Iris pigment epithelial cell (primary cell): ENCODE measurements at places on chromosomes 6 and 20.

- no peak for DNase-seq
Measured at GRCh38 chr20:58584051-58584824, 66.8 kb upstream of the STX16 start.

DNA sequence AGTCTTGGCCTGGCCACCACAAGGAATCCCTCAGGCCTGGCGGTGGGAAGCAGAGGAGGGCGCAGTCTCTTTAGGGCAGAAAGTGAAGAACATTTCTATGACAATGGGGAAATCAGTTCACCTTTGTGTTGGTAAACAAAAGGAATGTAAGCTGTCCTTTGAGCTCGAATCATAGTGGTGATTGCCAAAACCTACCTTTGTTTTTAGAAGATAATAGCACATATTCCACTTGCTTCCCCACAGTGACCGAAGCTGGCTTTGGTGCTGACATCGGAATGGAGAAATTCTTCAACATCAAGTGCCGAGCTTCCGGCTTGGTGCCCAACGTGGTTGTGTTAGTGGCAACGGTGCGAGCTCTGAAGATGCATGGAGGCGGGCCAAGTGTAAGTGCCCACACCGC lies 144.1 kb downstream of the MTHFD1L start:
- no peak for DNase-seq

GRCh38 chr6:169839029-169839481 lies 87.6 kb downstream of the ERMARD start:
- no peak for DNase-seq

DNA sequence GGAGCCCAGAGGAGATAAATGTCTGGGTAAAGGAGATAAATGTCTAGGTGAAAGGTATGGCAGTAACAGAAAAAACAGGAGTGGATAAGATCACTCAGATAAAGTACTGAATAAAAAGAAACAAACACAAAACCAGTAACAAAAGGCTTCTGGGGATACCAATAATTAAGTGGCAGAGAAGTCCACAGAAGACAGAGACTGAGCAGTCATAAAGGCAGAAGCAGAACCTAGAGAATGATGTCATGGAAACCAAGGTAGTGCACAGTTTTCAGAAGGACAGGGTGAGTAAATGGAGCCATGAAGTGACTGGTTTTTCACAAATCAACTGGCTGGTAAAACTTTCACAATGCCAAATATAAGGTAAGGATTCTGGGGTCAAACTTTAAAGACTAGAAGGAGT lies 80.9 kb upstream of the PLN start:
- no peak for DNase-seq

- peak; percentile 98 for DNase-seq
Measured at GRCh38 chr6:85464260-85464644, 14.4 kb downstream of the NT5E start.

- no peak for DNase-seq
Measured at GRCh38 chr6:61886608-61887259, 399.3 kb downstream of the KHDRBS2 start.

GRCh38 chr6:6091608-6092002 lies 84.9 kb upstream of the NRN1 start:
- no peak for DNase-seq

DNA sequence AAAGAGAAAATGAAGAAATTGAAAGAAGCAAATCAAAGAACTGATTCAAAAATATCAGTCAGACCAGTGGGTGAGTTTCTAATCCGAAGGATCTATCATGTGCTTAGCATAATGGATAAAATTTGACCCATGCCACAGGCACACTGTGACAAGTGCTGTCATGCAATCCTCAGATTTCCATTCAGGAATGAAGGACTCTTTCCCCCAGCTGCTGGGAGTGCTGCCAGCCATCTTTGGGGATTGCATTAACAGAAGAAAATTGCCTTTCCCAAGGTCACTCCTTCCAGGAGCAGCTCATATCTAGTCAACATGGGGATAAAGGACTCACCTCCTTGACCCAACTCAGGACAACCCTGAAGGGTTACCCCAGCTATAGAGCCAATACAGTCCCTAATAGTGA lies 316.7 kb upstream of the TBX18 start:
- DNase-seq, result no peak

- peak; percentile 99 for DNase-seq
Measured at GRCh38 chr6:20811109-20811761, 277.0 kb downstream of the CDKAL1 start.

DNA sequence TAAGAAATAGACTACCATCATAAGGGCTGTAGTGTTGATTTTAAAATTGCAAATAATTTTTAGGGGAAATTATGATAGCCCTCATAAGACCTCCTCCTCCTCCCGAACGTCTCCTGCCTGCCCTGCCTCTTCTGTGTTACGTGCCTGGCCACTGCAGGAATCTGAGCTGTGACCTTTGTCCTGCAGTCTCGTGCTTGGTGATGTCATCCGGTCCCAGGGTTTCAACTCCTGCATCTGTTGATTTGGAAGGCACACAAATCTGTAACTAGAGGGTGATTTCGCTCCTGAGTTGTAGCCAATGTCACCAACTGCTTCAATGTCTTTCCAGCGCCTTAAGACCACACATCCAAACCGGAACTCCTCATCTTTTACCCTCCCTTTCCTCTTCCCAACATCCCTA lies 163.2 kb downstream of the AIG1 start:
- DNase-seq, result peak; percentile 5

DNA sequence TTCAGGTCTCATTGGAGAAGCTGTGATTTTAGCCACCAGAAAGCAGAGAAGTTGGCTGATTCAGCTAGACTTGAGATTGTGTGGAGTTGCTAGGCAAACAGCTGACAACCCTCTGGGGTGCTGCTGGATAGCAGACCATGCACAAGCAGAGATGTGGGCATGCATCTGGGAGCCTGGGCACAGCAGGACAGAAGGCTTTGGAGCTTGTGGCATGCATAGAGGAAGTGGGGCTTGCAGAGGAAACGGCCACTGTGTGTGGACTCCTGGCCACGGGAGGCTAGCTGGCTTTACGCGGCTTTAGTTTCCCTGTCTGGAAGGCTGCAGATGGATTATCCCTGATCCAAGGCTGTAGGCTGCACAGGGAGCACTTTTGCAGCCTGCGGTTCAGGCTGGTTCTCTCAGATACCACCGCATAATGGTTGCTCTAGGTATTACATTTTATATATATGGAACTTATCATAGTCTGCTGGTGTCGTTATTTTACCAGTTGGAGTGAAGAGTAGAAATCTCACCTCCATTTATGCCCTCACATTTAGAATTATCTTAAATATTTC lies 10.4 kb downstream of the ZNF831 start:
- DNase-seq, result no peak

GRCh38 chr6:85436411-85436810 lies 13.5 kb upstream of the NT5E start:
- peak; percentile 63 for DNase-seq

DNA sequence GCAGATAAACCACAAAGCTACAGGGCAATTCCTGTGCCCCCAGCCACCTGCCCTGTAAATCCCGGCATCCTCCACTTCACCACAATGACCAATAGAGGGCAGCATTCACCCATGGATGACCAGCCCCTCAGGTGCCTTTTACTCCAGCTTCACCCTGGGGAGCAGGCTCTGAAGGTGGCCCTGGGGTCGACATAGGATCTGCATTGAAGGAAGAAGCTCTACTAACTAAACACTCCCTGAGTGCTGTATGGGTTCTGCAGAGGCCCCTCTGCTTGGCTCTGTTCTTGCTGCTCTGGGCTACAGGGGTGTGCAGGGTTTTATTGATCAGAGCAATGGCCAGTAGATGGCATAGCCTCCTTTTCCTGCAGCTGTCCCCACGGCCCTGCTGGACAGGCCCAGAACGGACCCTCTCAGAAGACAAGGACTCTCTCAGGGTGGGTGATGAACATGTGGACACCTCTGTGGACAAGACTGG lies 20.3 kb downstream of the CST4 start:
- DNase-seq, result peak; percentile 61

- no peak for DNase-seq
Measured at GRCh38 chr6:135014353-135014832, 40.2 kb downstream of the HBS1L start.

DNA sequence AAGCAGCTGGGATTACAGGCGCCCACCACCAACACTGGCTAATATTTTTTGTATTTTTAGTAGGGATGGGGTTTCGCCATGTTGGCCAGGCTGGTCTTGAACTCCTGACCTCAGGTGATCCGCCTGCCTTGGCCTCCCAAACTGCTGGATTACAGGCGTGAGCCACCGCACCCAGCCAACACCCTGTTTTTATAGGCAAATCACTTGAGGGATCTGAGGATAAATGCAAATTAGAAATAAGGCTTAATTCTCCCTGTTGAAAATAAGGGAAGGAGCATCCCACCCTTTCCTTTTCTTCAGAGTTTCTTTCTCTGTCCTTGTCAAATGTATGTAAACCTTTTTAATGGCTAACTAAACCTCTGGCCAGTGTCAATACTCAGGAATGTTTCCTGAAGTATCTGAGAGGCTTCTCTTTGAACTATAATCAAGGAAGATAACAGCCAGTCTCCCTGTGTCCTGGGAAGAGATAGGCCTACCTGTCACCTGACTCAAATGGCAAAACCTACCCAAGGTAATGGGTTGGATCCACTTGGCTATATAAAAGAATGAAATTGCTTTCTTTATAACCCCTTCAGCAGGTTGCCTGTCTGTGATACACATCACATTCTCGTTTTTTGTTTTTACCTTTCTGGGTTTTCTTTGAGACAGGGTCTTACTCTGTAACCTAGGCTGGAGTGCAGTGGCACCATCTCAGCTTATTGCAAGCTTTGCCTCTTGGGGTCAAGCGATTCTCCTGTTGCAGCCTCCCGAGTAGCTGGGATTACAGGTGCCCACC lies 64.5 kb upstream of the TNFAIP3 start:
- no peak for DNase-seq

DNA sequence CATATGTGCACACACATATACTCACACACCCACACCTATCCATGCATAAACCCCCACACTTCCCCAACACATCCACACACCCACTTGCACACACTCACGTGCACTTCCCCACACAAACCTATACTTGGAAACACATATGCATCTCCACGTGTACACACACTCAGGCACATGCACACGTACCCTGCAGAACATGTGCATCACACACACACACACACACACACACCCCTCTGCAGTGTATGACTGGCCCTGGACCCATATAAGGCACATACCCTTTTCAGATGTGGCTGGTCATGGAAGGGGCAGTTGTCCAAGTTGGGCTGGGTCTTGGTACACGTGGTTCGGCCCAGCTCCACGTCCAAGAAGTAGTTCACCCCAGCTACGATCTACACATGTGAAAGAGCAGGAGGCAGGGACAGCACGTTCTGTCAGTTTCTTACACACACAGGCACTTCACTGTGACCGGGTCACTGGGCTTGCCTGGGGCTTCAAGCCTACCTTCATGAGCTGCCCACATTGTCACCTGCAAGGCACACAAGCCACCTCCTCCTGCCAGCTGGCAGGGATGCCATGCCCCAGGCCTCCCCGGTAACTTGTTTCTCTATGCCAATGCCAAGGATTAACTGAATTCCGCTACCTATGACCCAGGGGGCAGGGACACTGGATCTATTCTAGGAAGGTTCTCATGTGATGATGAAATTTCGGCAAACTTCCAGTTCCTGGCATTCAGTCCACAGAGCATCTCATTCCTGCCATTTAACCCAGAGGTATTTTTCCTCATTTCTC lies 2.6 kb downstream of the CST3 start:
- DNase-seq, result no peak

DNA sequence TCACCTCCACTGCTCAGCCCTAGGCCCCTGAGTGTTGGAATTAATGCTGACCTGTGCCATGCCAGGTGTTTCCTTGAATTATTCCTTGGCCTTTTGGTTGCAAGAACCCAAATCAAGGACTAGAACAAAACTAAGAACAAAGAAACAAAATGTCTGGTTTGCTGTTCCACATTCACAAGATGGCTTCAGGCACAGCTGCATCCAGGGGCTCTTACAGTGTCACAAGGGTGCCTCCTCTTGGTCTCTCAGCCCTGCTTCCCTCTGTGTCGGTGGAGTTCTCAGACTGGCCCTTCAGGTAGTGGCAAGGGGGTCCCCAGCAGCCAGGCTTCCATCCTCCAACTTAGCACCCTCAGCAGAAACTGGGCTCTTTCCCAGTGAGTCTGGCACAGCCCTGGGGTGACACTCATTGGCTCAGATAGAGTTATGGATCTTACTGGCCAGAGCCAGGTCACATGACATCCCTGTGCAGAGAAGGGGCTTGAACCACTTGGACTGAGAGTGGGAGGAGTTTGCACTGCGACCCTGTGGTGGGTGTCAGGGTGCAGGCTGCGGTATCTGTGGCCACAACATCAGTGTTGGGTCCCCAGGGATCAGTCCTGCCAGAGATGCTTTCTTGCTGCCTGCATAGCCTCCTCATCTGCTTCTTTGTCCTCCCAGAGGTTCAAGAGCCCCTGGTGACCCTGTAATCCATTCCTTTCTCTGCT lies 427.7 kb upstream of the SULF2 start:
- DNase-seq, result no peak

DNA sequence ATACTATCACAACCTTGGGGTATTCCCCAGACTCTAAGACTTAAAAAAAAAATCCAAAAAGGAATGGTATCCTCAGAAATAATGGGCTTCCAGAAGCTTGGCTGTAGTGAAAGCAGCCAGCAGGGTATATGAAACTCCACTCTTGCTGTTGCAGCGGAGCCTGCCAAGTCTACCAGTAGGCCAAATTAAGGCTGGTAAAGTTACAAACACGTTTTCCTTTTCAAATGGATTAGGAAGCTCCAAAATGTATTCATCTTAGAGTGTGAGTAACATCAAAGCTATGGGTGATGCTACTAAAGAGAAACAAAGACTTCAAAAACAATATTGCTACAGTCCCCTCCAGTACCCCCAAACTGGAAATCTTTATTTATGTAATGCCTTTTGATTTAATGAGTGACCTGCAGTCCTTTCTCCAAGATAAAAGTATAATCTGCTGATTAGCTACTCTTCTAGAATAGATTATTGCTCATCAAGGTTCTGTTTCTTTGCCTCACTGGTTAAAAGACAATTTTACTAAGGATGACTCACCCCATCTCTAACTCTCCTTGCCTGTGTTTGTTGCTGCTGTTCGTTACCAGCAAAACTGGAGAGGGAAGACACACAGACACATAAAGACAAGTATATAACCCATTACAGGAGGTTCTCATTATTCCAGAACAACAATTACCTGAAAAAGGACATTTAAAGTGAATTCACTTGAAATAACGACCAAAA lies 84.9 kb downstream of the BTBD9 start:
- DNase-seq, result peak; percentile 68

GRCh38 chr6:110714143-110714542 lies 101.1 kb downstream of the CDK19 start:
- DNase-seq, result peak; percentile 39

GRCh38 chr20:9838378-9839295 lies at the start of gene PAK5:
Gene PAK5 (minus strand): TSS chr20:9839076. CDS start chr20:9644328, 194,748 bp downstream.
- DNase-seq, result peak; percentile 36
